Germinal center (tissue), 1 donor: ENCODE measurements at places on chromosomes 6 and 20.

DNA sequence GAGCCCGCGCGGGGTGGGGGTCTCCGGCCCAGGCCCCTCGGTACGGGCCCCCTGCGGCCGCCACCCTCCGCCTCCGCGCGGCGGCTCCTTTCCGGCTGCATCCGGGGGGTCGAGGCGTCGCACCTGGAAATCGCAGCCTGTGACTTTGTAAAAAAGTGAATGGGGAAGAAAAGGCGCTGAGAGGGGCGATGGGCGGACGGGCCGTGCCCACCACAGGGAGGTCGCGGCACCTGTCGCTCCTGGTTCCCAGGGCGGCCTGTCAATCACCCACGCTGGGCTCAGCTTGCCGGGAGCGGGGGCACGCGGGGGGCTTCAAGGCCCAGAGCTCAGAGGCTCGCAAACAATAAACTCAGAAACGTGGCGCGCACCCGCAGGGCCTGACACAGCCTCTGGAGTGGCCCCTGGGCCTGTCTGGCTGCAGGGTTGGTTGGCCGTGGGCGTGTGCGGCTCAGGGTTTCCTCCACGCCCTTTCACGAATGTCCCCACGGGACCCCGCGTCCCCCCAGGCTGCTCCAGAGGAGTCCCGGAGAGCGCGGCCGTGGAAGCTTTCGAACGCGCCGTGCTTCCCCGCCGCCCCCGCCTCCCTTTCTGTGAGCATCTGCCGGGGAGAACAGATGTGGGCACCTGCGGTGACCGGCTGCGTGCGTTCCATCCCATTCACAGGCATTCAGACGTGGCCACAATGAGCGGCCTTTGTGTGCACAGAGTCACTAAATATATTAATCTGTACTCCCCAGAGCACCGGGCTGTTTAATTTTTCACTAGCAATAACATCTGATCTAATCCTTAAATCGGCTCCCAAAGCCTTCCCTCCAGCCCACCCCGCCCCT, 6.1 kb upstream of the DLL1 start:
- DNase-seq, result no peak

DNA sequence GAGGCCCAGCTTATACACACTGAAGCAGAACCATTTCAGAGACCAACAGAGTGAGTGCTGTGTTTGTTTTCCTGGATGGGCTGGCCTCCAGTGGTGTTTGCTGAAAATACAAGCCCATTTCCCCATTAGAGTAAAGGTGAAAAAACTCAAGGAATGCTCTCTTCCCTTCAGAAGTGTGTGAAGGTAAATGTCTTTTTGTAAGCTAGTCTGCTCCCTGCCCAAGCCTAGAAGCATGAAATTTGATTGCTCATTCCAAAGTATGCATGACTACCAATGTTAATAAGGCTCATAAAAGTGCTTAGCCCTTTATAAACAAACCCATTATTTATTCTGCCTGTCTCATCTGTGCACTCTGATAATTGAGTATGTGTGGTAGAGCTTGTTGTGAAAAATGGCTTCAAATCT, 59.1 kb downstream of the ADGRF1 start:
- no peak for DNase-seq

- DNase-seq, result no peak
These were observed 18.2 kb downstream of the STMND1 start for GRCh38 chr6:17120019-17120418.

DNA sequence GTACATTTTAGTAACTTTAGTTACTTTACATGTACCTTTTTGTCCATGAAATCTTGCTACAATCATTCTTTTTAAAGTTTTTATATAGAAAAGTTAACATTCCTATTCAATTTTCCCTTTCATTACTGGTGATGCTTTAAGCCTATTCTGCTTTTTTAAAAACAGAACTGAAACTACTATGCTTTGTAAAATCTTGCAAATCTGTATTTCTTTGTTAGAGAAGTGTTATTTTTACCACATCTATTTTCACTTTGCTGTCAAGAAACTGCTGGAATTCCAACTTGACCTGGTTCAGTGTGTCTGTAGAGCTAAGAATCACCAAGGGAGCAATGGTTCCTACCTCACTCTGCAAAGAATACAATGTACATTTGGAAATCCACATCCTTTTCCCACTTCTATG, 21.8 kb upstream of the SAMD5 start:
- DNase-seq, result no peak

GRCh38 chr6:144232832-144233230, 52.3 kb upstream of the UTRN start:
- no peak for DNase-seq
